ENCODE measurements at places on chromosomes 2 and 18. TPM values are rescaled to one million over a fixed set of nuclear protein-coding genes. Genes with fewer than 3 reads are reported as not detected.
A peak's percentile ranks its signal among the peaks of the same experiment; 100 is the strongest.

DNA sequence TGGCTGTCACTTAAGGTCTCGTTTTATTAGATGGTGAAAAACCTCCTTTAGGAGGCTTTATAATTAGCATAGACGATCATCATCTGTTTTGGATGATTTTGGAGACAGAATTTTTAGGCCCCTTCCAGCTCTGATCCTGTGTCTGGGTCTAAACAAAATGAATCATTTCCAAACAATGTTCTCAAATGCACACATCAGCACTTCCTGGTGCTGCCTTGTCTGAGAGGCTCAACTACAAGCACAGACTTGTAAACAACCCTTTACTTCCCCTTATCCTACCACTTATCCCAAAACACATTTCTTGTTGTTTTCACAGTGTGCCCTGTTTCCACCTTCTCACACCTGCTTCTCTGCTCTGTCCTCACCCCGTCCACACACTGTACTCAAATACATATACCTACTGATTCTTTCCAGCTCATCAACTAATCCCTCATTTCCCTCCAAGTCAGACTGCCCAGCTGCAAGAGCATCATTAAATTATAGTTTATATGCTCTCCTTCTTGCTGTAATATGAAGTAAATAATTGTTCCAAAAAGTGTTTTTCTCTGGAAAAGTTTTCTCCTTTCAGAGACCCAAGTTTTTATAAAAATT, 71.2 kb upstream of the COL3A1 start:
- DNase-seq = no peak

DNA sequence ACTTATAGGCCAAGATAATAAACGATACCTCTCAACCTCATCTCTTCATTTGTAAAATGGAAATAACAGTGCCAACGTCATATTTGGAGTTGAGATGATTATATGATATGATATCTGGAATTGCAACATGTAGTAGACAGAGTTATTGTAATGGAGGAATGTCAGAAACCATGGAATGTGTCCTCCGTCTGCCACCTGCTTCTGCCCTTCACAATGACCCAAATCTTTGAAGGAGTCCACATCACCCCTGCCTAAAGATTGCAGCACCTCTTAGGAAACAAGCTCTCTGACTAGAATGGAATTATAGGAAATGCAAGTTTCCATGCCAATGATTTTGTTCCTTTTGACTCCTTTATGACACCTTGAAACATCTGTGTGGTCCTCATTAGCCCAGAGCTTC, 14.9 kb downstream of the NR4A2 start:
- no peak for DNase-seq

DNA sequence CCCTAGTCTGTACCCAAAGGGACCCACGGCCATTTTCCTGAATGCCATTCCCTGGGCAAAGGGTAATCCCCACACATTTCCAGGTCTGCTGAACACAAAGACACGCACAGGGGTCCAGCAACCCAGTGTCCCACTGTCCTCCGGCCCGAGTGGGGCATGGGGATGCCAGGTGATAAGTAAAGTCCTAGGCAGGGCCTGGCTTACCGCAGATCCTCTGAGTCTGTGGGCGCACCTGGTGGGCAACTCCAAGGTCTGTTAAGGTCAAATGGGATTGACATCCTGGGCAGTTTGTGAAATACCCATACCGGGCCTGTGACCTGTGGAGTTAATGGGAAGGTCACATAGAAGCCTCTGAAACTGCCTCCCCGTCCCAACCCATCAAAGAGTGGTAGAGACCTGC, 116.1 kb downstream of the EIPR1 start:
- DNase-seq = no peak

GRCh38 chr2:179950391-179950790, 56.7 kb downstream of the CWC22 start:
- no peak for DNase-seq

Gene OSBPL6
- 11.4 TPM for total RNA-seq

Gene FTCDNL1
- total RNA-seq = 2.0 TPM

DNA sequence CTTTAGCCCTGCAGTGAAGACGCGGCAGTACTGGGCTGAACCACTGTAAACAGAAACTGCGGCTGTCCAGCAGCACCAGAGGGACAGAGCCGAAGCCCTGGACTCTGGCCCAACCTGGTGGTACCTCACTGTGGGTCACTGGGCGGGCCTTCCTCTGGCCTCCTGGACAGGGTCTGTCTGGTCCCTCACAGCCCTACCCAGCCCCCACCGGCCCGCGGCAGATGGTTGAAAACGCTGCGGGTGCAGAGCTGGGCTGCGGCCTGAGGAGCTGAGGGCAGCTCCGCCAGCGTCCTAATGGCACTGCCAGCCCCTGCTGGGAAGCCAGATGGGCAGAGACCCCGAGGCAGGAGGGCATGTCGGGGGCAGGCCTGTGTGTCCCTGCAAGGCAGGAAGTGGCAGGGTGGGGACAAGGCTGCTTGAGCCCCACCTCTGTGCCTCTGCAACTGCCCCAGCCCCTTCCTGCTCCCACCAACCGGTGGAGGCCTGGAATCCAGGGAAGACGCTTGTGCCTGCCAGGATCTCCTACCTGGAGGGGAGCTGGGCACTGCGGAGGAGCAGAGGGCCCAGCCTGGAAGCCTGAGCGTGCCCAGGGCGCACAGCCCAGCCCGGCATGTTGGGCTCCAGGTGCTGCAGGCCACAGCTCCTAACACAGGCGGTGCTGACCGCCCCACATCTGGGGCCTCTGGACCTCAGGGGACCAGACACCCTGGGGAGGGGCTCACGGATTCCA, 36.3 kb downstream of the HS6ST1 start:
- no peak for DNase-seq

GRCh38 chr2:169258045-169258601, 104.2 kb downstream of the LRP2 start:
- no peak for DNase-seq

DNA sequence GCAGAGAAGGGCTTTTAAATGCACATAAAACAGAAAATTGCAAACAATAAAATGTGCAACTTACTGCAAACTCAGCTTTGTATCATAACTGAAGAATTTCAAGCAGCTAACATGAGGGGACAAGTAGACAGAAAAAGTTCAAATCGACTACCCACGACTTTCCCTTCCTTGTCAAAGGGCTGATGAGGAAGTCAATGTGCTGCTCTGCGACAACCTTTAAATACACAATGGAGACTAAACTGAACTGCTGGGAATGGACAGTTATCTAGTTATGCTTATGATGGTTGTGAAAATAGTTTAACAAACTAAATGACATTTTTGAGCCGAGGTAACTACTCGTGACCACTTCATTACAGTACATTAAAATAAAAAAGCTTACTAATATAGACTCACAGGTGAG, 84.1 kb downstream of the INO80D start:
- DNase-seq = no peak

Gene DLX2
- total RNA-seq = 2.9 TPM

- DNase-seq = peak; percentile 55
These were observed 10.2 kb upstream of the IMP4 start for GRCh38 chr2:130332271-130333073.

- DNase-seq = no peak
These were observed 10.4 kb downstream of the MYT1L start for GRCh38 chr2:2320486-2321199.

Gene CAPN13
- total RNA-seq = not detected

Gene MOCOS
- 0.41 TPM for total RNA-seq

- no peak for DNase-seq
These were observed 195.5 kb upstream of the CYRIA start for GRCh38 chr2:16861111-16861510.

Gene PRKRA
- total RNA-seq = 64.8 TPM

DNA sequence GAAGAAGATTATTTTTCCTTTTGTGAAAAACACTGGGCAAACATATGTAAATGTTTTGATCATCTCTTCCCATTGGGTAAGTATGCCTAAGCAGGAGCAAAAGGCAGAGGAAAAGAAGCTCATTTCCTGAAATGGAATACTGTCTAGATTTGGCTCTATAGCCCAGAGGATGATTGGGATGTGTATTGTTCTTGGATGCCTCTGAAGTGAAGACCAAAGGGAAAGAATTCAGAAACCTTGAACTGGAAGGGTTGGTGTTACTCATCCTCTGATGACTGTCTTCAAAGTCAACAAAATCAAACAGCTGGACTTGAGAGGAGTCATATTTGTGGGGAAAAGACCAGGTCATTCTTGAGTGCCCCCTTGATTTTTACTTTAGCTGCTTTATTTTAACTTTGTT, 112.6 kb upstream of the NT5C1B start:
- no peak for DNase-seq

GRCh38 chr18:10752382-10752781, 226.6 kb downstream of the NAPG start:
- no peak for DNase-seq

- DNase-seq = no peak
These were observed 60.8 kb downstream of the LIMS1 start for GRCh38 chr2:108594982-108595464.

- no peak for DNase-seq
These were observed 173.0 kb downstream of the NCK2 start for GRCh38 chr2:105917688-105918087.

GRCh38 chr2:20594048-20594750, 56.7 kb downstream of the HS1BP3 start:
- no peak for DNase-seq

Gene RASGRP3
- 7.7 TPM for total RNA-seq

DNA sequence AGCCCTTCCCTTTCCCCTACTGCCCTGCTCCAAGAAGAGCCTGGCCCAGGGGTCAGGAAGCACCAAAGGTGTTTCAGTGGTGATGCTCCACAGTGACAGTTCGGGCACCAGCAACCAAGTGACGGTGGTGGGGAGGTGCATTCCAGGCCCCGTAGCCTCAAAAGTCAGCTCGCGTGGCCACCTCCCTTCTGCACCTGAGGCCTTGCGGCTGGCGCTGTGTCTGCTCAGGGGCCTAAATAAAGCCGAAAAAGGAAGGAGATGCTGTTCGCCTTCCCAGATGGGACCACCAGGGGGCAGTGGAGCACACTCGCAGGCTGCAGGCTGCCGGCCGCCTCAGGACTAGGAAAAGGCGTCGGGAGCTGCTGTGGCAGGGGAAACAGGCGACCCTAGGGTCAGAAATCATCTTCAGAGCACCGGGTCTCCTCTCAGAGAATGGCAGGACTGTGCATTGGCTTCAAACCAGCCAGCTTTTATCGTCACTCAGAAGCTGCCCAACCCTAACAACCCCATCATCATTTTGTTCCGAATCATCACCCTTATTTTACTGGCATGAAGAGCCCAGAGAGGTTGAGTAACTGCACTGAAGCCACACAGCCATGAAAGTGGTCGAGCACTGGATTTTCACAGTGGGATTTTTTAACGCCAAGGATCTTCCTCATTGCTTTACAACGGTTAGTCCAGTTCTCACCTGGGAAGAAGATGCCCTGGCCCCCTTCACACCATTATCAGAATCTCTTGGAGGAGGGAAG, 213.0 kb upstream of the CELF4 start:
- DNase-seq = peak; percentile 29

DNA sequence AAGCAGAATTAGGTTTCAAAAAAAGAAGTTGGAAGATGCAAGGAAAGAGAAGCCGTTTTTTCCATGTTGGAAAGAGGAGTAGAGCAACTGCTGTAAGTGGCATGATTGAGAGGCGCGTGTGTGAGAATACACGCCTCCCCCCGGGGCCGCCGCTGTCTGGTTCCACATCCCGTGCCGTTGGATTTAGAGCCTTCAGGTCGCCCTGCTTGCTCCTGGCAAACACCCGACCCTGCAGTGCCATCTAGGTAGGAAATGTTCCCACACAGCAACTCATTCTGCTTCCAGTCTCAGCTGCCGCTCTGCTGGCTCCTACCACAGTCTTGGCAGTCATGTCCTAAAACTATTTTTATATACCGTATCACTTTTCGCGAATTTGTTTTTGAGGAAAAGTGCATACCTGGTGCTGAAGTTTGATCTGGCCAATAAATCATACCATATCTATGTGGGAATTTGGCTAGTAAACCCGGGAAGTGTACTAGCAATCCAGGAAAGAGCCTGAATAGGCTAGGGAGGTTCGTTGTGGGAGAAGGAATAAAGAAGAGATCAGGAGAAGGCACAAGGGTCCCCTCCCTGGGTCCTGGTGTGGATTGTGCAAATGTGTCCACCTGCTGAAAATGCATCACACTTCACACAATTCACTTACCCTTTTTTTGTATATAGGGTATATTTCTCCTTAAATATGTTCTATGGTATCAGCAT, 372.7 kb downstream of the FBXO15 start:
- DNase-seq = no peak

DNA sequence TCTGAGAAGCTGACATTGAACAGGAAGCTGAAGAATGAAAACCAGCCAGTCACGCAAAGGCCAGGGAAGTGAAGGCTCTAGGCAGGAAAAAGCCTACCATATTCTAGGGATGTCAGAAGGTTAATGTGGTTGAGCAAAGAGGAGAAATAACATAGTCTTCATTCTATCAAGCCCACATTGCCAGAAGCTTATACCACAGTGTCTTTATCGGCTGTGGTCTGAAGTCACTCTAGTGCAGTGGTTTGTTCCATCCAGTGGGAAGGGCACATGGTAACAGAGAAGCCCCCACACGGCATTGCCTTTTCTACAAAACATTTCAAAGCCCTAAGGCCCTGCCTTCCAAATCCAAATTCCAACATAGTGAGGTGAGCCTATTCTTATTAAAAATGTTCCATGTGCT, 311.3 kb downstream of the TNS1 start:
- no peak for DNase-seq

DNA sequence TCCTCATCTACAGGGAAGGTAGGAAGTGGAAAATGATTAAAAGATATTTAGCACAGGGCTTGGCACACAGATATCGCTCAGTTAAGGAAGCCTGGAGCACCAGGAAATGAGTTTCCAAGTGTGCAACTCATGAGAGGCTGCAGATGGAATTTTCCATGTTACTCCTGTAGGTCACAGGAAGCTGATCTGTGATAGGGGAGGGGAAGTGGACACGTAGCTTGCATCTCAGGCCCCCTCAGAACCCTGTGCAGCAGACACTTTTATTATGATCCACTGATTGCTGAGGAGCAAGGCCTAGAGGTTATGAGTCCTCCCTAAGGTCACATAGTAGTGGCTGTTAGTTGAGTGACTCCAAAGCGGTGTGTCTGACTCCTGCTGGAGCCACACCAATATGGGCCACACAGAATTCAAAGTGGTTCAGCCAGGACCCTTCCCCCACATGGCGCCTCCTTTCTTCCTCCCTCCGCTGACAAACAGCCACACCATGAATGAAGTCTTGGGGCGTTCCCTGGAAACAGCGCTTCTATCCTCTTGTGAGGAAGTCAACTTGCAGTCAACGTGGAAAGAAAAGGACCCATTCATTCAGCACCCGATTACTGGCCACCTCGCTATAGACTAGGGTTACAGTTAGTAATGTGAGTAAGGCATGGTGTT, 21.5 kb downstream of the DYSF start:
- no peak for DNase-seq

GRCh38 chr2:21267232-21267835, 143.6 kb downstream of the TDRD15 start:
- DNase-seq = no peak
